ENCODE measurements at places on chromosomes 5 and 9. TPM values are rescaled to one million over a fixed set of nuclear protein-coding genes. Genes with fewer than 3 reads are reported as not detected.

Gene UGT3A1
- not detected for total RNA-seq

DNA sequence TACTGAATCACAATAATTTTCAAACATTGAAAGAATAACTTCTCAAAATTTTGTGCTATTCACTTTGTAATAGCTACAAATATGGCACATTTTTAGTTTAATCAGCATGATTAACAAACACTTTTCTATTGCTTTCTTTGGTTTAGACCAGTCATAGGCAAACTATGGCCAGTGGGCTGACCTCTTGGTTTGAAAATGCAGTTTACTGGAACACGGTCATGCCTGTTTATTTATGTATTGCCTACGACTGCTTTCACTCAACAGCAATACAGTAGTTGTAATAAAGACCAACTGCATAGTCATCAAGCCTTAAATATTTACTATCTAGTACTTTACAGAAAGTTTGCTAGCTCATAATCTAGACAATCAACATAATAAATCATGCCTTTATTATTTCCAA lies 810.8 kb downstream of the TLE1 start:
- DNase-seq, result no peak

DNA sequence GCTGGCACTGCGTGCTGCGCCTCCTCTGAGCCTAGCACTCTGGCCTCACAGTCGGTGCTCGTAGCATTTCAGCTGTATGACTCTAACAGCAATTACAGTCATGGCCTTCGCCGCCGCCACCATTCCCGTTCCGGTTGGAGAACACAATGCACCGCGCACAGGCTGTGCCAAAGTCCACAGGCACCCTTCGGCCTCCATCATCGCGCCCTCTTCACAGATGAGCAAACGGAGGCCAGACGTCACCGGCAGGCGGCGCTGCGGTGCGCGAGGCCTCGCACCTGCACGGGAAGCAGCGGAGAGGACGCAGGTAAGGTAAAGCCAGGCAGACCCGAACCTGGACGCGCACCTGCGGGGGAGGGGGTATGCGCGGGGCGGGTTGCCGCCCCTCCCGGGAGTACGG lies 128.9 kb downstream of the BARX1 start:
- peak; percentile 28 for DNase-seq

- DNase-seq, result no peak
These were observed 25.1 kb downstream of the SLC44A1 start for GRCh38 chr9:105269593-105269992.

GRCh38 chr5:28275931-28276330 lies 1237.5 kb upstream of the CDH9 start:
- no peak for DNase-seq

DNA sequence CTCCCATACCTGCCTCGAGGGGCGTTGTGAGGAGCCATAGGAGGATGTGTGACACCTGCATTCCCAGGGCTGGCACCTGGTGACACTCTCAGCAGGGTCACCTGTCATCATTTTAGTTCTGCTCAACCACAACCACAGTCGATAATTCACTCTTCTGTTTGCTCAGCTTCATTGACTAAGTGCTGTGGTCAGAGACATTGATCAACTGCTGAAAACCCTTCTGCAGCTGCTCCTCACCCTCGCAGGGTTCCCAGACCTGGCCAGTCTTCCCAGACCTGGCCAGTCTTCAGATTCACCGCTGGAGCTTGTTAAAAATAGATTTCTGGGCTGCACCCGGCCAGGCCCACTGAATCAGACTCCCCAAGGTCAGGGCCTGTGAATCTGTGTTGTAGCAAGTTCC lies 92.8 kb downstream of the MVB12B start:
- DNase-seq, result no peak

GRCh38 chr9:127825319-127826051 lies 22.8 kb downstream of the FPGS start:
- DNase-seq, result no peak

GRCh38 chr5:122719991-122720746 lies 54.7 kb upstream of the SNX2 start:
- no peak for DNase-seq

DNA sequence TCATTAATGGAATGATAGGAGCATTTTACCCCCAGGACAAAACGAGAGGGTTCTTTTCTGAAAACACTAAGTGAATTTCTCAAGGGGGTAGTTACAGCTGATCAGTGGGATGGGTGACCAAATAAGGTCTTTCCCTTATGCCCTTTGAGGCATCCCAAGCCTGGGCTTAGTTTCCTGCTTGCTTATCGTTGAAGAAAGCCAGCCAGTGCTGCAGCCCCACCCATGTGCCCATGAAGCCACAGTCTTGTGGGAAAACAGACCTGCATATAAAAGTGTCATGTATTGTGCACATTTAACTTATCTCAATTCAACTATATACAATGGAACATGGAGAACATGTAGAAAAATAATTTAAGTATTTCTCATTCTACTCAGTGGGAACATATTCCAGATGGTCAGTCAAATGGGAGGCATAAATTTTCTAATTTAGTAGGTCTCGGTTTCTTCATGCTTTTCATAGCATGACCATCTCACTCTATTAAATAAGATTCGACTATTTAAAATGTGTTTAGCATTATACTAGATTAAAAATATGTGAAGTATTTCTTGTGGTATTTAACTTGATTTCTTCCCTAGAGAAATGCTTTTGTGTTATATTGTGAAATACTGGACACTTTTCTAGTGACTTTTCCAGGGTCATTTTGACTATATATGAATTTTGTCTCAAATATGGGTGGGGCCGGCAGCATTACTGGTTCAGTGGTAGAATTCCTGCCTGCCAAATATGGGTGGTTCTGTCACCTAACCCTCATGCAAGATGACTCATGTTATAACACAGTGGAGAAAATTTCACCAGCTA lies 189.7 kb upstream of the SGCD start:
- DNase-seq, result no peak

GRCh38 chr5:35665096-35665495 lies 47.4 kb downstream of the SPEF2 start:
- DNase-seq, result no peak

GRCh38 chr9:5842929-5843793 lies 10.2 kb upstream of the ERMP1 start:
- no peak for DNase-seq

DNA sequence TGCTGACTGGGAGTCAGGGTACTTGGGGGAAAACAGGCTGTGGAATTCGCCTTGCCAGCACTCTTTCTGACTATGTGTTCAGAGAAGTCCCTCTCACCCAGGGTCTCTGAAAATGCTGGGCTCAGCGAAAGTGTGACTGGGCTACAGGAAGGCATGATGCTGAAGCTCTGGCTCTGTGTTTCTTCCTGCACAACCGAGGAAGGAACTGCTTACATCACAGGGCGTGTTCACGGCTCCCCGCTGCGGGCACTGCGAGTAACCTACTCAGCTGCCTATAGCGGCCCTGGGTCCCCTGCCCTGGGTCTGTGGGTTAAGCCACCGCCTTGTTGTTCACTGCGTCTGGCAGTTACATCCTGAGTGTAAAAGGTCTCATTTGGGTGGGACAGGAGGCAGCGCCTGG lies 222.4 kb upstream of the IRX4 start:
- DNase-seq, result no peak

GRCh38 chr5:173627860-173628392 lies 11.5 kb upstream of the BOD1 start:
- DNase-seq, result no peak

DNA sequence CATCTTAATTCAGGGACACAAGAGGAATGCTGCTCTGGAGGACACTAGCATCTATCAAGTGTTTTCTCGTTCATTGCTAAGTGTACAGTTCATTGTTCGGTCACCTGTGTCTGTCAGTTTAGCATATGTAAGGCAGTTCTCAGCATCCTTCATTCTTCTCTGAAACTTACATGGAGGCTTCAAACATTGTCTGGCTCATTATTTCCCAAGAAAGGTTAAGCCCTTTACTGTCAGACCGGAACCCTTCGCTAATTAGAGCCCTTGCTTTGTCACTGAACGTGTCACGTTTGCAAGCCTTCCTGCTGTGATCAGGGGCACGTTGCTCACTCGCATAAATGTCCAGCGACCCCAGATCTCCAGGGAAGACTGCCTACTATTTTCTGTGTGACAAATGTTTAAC lies 62.3 kb upstream of the RIOK2 start:
- DNase-seq, result no peak
